ENCODE measurements at places on chromosomes 5 and 9.

DNA sequence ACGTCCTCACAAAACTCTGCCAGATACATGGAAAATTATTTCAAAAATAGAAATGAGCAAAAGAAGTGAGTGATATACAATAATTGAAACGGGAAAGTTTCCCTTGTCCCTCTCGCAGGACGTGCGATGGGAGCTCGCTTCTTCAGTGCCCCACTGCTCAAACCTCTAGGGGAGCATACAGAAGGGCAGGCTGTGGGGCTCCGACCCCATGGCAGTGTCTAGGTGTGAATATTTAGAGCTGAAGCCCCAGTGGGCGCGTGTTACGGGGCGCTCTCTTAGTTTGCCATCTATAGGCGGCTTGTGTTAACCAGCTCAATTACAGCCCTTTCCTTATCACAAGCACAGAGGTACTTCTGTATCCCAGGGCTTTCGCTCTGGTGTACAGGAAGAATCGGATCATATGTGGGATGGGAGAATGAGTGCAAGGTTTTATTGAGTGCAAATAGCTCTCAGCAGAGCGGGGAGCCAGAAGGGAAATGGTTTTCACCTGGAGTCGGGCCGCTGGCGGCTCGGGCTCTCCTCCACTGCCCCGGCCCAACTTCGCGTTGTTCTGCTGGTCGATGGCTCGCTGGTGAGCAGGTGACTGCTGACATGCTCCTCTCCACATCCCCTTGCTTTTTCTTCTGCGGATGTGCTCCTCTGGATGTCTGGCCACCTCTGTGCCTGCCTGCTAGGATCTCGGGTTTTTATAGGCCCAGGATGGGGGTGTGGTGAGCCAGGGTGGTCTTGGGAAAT lies 334.0 kb upstream of the PTPRD start:
- DNase-seq = no peak

- DNase-seq = no peak
These were observed 33.7 kb downstream of the SLC31A2 start for GRCh38 chr9:113184539-113184938.

GRCh38 chr5:99258819-99259218 lies 330.0 kb upstream of the CHD1 start:
- DNase-seq = no peak

GRCh38 chr9:90061187-90061586 lies 456.4 kb downstream of the GADD45G start:
- DNase-seq = no peak

DNA sequence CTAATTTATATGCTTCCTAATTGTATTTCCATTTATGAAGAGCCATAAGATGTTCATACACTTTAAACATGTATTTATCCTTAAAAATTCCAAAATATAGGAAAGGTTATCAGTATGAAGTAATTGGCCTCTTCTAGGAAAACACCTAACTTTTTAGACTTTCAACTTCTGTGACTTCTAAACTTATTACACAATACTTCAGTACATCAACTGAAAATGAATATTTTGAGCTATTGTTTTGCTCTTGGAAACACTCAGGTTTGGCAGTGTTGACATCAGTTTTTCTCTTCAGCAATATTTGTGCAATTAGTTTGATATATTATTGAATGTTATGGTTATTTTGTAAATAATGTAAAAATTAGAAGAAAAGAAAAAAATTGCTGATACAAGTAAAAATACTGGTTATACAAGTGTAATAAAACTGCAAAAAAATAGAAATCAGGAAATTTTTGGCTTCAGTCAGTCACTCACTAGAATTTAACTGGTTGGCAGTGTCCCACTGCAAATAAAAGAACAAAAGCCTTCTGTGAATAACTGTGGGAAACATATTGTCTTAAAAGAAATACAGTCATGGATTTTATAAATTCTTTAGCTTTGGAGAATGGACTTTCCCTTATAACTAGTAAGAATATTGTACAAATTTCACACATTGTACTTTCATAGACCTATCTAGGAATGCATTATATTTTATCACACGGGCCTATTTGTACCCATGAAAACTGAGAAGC lies 635.9 kb downstream of the TLE1 start:
- no peak for DNase-seq

DNA sequence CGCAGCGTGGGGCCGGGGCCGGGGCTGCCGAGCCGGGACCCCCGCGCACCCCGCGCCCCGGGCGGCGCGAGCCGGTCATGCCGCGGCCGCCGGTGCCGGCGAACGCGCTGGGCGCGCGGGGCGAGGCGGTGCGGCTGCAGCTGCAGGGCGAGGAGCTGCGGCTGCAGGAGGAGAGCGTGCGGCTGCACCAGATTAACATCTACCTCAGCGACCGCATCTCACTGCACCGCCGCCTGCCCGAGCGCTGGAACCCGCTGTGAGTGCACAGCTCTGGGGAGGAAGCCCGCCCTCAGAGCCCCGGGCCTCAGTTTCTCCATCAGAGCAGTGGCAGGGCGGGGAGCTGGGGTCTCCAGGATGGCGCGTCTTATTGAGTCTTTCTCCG lies 335 bp downstream of the GALNT12 start:
- no peak for DNase-seq

DNA sequence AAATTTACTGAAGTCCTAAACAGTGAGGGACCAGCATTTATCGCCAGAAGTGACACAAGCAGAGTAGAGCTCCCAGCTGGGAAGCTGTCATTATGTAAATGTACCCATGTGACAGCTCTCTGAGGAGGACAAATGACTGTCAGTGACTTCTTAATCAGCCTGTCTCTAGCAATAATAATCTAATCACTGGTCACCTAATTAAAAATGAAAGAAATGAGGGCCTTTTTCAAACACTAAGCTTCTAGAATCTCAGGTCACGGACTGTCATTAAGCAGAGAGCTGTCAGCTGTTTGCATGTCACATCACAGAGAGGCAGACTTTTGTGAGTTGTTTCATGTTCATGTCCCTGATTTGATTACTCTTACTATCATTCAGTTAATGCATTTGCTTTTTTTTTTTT lies 77.9 kb upstream of the FBXL17 start:
- no peak for DNase-seq

GRCh38 chr9:100352201-100352726 lies 478 bp downstream of the TEX10 start:
- peak; percentile 16 for DNase-seq

- DNase-seq = no peak
These were observed 1.9 kb upstream of the ZNF79 start for GRCh38 chr9:127422133-127422782.

GRCh38 chr5:8394965-8395364 lies 526.0 kb downstream of the MTRR start:
- no peak for DNase-seq

GRCh38 chr9:131398204-131398603 lies 4.3 kb downstream of the PRRC2B start:
- DNase-seq = no peak

- no peak for DNase-seq
These were observed 237.4 kb downstream of the NR3C1 start for GRCh38 chr5:143166090-143166489.

DNA sequence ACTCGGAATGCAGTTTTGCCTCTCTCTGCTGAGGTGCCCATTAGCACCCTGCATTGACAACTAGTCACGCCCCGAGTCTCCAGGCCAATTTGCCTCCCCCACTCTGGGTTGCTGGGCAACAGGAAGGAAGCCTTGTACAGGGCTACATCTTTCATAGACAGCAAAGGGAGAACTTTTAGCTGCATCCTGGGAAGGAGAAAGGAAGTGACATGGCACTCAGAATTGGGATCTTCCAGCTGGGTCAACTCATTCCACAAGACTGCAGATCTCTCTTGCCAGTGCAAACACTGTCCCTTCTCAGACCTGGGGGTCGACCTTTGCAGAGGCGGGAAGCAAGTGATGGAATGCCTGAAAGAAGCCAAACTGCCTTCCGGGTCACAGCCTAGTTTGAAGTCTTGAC lies 282.0 kb downstream of the SLIT3 start:
- DNase-seq = no peak

DNA sequence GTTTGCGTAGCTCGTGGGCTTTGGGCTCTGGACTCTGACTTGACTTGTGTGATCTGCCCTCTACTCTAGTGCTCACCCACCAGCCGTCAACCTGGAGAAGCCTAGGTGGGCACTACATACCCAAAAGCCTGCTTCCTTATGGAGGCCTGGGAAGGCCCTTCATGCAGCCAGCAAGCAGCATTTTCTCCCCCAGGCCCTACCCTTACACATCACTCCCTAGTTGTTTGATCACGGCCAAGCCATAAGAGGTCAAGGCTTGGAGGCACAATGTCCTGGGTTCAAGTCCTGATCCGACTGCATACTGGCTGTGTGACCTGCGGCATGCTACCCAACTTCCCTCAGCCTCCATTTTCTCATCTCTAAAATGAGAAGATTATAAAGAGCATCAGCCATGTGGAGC lies 151.3 kb upstream of the EGFLAM start:
- DNase-seq = no peak

DNA sequence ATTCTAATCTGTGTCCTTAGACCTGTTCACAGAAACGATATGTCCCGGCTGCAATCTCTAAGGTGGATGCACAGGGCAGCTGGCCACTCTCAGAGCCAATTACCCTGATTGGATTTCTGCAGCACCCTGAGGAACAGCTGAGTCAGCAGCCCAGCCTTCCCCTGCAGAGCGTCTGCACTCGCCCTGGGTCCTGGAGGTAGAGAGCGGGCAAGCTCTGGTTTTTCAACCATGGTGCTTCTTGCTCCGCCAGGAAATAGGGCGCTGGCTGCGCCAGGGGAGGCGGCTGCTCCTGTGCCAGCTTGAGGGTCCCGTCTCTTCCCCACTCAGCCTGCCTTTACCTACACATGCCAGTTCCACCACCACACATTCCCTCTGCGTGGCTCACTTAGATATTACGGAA lies 19.2 kb downstream of the NDUFS6 start:
- no peak for DNase-seq

GRCh38 chr9:129021091-129021490 lies 7.0 kb downstream of the SH3GLB2 start:
- no peak for DNase-seq

DNA sequence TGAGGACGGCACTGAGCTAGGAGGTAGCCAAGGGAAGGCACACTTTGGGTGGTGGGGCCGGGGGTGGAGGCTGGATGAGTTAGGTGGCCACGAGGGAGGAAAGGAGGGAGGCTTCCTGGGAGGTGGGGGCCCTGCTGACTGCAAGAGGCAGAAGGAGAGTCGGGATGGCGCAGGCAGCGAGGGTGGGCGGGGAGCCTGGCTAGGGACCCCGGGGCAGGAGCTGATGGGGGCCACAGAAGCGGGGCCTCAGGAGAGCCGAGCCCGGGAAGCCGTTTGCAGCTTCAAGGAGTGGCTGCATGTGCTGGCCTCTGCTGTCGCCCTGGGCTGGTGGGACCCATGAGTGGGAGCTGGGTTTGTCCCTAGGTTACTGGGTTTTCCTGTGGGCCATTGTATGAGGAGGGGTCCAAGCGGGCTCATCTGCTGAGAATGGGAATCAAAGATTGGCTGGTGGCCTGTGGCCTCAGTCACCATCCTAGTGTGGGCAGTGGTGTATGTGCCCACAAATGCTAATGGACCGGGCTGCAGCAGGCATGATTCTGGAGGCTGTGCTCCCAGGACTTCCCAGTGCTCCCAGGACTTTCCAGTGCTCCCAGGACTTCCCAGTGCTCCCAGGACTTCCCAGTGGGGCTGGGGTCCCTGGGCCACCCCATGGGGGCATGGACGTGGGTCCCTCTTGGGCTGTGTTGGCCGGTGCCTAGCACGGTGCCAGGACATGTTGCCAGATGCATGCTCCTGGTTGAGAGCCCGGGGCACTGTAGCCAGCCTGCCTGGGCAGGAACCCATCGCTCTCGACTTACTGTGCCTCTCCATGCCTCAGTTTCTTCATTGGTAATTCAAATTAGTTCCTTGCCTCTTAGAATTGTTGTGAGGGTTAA lies 40.2 kb downstream of the UNC5A start:
- no peak for DNase-seq

- DNase-seq = no peak
These were observed 96.7 kb upstream of the RETREG1 start for GRCh38 chr5:16713386-16713928.

- DNase-seq = no peak
These were observed 14.0 kb upstream of the TRIO start for GRCh38 chr5:14129123-14129522.

DNA sequence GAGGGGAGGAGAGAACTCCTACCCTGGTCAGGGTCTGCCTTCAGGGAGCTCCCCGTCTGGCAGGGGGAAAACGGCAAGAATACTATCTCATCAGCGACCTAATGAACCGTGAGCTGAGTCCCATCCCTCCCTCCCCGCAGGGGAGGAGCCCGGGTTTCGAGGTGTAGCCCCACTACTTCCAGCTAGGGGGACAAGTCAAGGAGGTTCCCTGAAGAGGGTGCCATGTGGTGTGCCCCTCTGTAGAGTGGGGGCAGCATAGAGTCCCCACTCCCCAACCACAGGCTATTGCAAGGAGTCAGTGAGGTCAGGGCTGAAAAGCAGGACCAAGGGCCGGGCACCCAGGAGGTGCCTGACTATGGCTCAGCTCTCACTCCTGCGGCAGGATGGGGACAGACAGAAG lies 50.9 kb upstream of the RXRA start:
- DNase-seq = no peak

DNA sequence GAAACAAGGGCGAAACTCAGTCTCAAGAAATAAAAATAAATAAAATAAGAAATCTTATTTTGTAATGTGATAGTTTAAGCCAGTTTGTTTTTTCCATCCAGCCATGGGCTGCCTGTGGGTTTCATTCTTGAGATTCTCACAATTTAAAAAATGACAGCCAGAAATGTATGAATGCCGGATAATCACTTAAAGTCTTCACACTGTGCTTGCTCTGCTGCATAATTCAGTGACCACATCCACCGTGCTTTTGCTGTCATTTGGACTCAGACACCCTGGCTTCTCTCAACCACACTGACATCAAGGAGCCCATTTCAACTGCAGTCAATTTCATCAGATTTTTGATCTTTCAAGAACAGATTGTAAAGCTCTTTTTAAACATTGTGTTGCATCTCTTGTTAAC lies 61.0 kb upstream of the DAPK1 start:
- no peak for DNase-seq

- no peak for DNase-seq
These were observed 18.8 kb downstream of the SMIM32 start for GRCh38 chr5:136174021-136174659.

DNA sequence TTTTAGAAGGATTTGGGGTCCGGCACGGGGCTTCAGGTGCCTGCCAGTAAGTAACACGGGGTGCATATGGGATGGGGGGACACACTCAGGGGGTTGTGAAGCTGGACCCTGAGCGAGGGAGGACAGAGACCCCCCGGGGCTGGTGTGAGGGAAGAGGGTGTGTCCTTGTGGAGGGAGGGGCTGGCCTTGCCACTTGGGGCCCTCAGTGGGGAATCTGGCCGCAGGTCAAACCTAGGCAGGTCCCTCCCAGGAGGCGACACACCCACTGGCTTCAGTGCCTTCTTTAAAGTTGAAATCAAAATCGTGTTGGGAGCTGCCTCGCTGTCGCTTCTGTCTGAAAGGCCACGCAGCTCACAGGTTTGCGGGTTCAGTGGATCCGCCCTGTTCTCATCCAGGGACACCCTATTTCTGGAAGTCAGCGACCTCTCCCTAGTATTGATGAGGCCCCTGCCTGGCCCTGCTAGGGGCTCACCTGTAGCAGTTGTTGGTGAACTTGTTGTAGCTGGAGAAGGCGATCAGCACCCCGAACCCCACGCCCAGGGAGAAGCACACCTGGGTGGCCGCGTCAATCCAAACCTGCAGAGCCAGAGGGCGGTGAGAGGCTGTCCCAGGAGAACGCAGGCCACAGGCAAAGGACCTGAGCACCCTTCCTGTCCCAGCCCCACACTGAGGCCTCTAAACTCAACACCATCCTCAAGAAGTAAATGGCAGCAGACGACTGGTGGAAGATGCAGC lies 29.4 kb downstream of the SLC6A3 start:
- no peak for DNase-seq
